NCI-H1694 treated with DMSO at 0.1 percent for 48 hours (cell line): ENCODE measurements at places on chromosomes 6 and 20.

DNA sequence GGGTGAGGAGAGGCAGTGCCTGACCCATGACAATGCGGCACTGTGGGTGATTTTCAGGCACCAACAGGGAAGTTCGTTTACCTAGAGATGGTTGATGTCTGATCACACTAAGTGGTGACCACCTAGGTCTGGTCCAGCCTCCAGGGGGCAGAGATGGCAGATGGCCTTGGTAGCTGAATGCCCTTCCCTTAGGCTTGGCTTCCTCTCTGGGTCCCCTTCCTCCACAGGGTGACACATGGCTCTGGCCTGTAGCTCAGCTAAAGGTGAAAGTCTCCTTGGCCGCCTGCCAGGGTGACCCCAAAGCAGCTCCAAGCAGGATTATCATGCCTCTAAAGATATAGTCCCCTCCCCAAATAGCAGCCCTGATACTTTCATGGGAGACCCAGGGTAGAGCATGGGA, 6.4 kb downstream of the GDAP1L1 start:
- DNase-seq, result no peak

DNA sequence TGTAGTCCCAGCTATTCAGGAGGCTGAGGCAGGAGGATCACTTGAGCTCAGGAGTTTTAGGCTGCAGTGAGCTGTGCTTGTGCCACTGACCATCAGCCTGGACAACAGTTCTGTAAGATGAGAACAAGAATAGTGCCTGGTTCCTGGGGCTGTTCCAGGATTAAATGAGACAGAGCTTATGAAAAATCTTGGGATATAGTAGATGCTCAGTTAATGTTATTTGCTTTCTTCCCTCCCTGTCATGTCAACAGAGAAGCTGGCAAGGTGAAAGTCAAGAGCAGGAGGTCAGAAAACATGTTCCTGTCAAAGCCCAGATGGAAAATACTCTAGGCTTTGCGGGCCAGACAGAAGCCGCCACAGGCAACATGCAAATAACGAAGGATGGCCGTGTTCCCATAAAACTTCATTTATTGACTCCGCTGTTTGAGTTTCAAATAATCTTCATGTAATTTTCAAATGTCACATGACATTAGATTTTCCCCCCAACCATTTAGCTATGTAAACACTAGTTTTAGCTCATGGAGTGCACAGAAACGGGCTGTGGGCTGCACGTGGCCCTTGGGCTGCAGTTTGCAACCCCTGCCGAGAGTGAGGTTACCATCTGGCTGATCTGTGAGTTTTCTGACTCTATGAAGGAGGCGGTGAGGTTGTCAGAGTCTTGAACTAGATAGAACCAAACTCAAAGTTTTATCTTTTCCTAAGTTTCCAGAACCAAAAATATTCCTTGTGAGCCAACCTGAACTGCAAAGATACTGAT, 63.4 kb upstream of the PMEPA1 start:
- no peak for DNase-seq

GRCh38 chr6:150549674-150550101, 50.0 kb upstream of the PLEKHG1 start:
- DNase-seq, result no peak

GRCh38 chr6:81938991-81939732, 186.7 kb upstream of the TENT5A start:
- no peak for DNase-seq

- no peak for DNase-seq
These were observed 2.0 kb downstream of the NAA20 start for GRCh38 chr20:20019123-20019522.

DNA sequence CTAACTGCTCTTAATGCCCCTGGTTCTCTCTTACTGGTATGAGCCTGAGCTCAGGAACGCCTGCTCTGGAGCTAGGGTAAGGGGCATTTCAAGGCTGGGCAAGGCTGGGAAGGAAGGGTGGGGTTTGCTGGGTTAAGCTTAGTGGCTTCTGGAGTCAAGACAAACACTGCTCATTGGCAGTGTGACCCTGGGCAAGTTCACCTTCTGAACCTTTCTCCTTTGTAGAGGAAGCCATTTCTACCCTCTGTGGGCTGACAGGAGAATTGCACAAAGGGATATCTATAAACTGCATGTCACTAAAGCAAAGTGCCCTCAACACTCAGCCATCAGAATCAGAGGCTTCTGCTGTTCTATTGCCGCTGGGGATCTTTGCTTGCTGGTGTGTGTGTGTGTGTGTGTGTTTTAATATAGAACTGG, 20.3 kb upstream of the LRRN4 start:
- DNase-seq, result peak; percentile 25

DNA sequence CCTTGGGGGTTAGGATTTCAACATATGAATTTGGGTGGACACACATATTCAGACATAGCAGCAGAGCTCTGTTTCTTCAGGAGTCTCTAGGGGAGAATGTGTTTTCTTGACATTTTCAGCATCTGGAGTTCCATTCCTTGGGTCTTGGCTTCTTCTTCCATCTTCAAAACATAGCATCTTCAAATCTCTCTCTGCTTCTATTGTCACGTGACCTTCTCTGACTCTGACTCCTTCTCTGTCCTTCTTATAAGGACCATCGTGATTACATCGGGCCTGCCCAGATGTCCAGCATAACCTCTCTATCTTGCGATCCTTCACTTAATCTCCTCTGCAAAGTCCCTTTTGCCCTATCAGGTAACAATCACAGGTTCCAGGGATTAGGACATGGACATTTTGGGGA, 101.0 kb upstream of the CHD6 start:
- DNase-seq, result no peak

DNA sequence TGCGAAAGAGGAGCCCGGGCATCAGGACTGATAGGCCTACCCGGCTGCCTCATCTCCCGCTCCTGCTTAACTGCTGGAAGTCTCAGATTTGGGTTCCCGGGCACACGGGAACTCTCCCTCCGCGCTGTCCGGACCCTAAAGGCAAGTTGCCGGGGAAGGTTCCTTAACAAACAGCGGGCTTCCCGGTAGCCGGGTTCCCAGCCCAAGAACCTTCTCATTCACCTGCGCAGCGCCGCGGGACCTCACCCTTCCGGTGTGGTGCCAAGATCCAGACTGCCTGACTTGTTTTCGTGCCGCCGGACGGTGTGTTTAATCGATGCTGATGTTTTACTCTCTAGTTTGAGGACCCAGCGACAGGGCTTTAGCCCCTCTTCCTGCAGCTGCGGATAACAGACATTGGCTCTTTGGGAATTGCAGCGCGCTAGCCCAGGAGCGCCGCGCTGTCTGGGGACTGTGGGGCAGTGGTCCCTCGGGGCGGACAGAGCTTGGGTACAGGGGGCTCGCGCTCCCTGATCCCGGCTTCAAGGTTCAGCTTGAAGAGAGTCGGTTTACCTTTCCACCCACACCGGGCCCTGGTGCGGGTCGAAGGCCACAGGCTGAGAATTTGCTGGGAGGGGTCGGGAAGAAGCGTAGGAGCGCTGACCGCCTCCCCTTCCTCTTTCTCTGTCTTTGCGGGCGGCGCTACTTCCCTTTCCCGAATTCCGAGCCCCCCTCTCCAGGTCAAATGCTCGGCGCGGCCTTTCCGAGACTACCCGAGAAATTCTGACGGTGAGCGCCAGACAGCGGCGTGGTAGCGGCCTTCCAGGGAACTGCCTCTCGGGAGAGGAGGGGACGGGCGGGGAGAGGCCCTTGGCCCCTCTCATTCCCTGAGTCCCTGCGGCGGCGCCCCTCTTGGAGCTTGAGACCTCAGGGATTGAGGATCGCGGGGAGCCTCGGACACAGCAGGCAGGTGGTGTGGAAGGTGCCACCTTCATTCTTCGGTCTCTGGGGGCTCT, 17.2 kb downstream of the ABT1 start:
- DNase-seq, result no peak

DNA sequence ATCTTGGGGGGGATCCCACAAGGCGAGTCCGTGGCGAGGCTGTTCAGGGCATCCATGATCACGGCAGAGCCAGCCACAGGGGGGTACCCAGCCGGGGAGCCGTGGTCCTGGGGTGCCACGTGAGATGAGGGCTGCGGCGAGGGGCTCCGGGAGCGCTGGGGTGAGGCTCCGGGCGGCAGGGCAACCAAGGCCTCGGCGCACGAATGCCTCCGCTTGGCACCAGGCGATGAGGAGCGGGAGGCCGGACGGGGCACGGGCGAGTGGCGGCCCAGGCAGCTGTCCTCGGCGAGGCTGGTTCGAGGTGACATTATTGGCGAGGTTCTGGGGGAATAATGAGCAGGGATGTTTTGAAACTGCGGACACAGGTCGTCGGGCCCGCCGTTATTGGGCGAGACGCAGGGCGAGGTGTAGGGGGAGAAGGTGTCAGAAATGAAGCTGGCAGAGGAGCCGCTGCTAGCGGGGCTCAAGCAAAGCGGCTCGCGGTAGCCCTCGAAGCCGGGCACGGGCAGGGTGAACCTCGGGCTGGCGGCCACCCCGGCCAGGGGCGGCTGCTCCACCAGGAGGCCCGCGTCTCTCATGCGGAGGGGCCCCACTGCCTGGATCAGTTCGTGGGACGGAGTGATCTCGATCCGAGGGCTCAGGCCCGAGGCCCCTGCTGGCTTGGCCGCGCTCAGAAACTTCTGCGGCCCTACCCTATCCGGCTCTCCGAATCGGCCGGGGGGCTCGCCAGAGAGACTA, 19.1 kb downstream of the NFATC2 start:
- DNase-seq, result no peak

GRCh38 chr20:22520381-22520780, 64.0 kb downstream of the FOXA2 start:
- no peak for DNase-seq

GRCh38 chr6:12381587-12381986, 91.4 kb downstream of the EDN1 start:
- no peak for DNase-seq

- DNase-seq, result no peak
These were observed 50.9 kb downstream of the SNRNP48 start for GRCh38 chr6:7640607-7641577.

- no peak for DNase-seq
These were observed 4.3 kb downstream of the PSMA7 start for GRCh38 chr20:62138912-62139311.

GRCh38 chr6:75368864-75369402, 84.3 kb upstream of the TMEM30A start:
- no peak for DNase-seq

GRCh38 chr6:11497107-11497506, 40.4 kb upstream of the TMEM170B start:
- no peak for DNase-seq

DNA sequence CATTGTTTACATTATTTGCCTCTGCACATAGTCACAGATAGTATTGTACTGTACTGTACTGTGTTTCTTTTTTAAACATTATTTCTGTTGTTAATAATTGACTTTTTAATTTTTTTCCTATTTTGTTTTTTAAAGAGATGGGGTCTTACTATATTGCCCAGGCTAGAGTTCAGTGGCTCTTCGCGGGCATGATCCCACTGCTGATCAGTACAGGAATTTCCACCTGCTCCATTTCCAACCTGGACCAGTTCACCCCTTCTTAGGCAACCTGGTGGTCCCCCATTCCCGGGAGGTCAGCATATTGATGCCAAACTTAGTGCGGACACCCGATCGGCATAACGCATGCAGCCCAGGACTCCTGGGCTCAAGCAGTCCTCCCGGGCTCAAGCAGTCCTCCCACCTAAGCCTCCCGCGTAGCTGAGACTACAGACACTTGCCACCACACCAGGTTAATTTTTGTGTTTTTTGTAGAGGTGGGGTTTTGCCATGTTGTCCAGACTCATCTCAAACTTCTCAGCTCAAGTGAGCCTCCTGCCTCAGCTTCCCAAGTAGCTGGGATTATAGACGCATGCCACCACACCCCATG, 47.5 kb downstream of the PTPN1 start:
- no peak for DNase-seq

GRCh38 chr6:39188571-39188970, 40.7 kb downstream of the KCNK5 start:
- no peak for DNase-seq

DNA sequence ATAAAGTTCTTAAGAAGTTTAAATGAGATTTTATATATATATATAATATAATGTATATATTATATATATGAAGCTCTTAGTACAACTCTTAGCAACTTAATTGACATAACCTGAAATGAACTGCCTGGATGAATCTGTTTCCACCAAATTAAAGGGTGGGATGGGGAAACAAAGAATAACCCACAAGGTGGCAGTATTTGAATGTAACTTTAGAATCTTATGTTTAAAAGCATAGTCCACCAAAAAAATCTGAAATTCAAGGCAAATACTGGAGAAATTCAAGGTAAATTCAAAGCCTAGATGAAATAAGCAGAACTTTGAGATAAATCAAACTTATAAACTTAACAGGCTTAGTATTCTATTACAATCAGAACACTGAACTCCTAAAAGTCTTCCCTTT, 4.4 kb upstream of the IBTK start:
- peak; percentile 11 for DNase-seq

GRCh38 chr20:20089018-20089417, 36.7 kb downstream of the CFAP61 start:
- DNase-seq, result no peak

DNA sequence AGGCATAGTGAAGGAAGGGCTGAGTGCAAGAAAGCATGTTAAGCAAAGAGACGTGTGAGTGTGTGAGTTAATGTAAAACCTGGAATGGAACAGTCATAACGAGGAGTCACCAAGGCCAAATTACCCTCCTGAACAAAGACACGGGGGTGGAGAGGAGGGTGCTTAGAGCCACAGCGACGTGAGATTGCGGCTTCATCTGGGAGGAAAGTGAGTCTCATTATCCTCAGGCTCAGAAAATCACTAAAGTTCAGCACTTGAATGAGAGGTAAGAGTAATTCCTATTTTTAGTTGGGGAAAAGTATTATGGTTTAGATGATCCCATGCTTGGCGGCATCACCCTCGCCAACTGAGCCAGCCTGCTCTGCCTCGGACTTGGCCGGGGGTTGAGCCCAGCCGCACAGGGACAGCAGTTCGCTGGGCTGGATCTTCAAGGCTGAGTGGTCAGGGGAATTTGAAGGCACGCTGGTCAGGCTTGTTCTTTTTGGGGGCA, 136.6 kb downstream of the DTNBP1 start:
- no peak for DNase-seq

DNA sequence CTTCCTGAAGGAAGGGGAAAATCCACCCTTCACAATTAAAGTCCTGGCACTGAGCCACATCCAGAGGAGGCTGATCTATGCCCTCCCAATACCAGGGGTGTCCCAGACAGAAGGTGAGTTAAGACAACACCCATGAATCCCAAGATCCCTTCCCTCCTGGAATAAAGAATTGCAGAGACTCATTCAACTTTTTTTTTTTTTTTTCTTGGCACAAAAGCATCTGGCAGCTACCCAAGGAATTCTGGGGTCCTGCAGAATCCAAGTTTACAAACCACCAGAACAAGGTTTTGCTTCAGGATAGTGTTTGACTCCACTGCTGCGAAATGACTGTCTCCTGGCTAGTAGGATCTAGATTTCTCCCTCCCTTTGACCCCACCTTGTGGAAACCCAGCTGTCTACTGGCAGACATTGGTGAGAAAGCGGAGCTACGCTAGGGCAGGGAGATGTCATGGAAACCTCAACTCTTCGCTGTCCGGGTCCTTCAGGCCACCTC, 37.4 kb downstream of the JAG1 start:
- no peak for DNase-seq

DNA sequence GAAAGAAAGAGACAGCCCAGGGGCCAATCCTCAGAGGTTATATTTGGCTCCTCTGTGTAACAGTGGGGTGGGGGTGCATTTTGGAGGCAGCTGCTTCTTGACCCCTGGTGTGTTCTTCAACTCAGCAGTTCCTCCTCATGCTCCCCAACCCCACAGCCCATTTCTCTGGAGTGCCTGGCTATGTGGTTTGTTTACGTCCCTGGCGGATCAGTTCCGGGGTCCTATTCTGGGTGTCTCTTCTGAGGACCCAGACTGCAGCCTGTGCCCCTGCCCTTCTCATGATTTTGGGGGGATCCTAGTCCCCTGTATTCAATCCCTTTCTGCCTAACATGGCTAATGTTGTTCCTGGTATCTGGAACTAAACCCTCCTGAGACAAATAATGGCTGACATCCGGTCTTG, 70.5 kb upstream of the SULF2 start:
- DNase-seq, result no peak

GRCh38 chr6:106901062-106901461, 73.5 kb downstream of the CD24 start:
- no peak for DNase-seq
